ENCODE measurements at places on chromosomes 2 and 18.

- DNase-seq: no peak
Observed at GRCh38 chr2:10305715-10306114, 3.0 kb downstream of the HPCAL1 start.

GRCh38 chr18:13288509-13289133, 70.1 kb downstream of the LDLRAD4 start:
- no peak for DNase-seq

DNA sequence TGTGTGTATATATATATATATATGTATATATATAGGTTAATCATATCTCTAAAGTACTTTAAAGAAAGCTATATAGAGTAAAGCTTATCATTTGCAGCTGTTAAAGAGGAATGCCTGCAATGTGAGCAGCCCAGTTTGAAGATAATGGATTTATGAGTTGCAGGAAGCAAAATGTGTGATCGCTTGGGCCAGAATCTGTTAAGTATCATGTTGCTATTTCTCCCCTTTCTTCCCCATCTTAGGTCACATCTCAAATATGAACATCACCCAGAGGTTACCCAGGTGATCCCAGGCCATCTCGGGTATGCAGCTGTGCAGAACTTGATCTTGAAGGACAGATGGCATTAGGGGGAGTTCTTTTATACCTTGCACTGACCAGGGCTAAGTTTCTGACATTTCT, 316.5 kb downstream of the MTX2 start:
- no peak for DNase-seq

DNA sequence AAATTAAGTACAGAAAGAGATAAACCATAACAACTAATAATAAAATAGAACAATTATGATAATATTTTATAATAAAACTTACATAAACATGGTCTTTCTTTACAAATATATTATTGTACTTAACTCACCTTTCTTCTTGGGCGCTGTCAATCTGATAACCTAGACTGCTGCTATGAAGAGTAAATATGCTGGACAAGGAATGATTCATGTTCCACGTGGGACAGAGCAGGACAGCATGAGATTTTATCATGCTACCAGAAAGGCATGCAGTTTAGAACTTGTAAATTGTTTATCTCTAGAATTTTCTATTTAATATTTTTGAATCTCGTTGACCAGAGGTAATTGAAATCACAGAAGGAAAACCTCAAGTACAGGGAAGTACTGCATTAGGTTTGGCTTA, 210.7 kb downstream of the ANKRD30B start:
- no peak for DNase-seq

DNA sequence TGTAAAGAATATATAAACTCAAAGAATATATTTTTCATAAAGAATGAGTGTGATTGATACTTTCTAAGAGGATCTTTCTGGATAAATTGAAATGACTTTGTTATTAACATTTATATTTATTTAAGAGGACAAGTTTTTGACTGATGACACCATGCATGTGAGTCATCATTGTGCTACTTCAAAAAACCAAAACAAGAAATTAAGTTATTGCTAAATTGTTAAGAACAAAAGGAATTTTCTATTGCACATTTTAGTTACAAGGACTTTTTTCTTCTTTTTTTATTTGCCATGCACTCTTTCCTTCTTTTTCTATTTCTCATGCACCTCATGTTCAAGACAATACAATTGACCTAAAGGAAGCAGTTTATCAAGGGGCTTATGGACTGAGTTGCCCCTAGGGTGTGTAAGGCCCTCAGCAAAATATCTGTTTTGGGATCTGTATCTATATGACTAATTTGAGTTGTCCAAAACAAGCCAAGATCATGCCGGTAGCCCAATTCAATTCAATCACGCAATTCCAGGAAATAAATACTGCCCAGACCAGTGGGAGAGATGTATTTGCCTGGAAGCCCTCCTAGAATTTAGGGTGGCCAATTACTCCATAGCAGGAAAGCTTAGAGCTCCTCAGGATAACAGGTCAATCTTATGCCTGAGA, 654.3 kb downstream of the METTL4 start:
- no peak for DNase-seq

DNA sequence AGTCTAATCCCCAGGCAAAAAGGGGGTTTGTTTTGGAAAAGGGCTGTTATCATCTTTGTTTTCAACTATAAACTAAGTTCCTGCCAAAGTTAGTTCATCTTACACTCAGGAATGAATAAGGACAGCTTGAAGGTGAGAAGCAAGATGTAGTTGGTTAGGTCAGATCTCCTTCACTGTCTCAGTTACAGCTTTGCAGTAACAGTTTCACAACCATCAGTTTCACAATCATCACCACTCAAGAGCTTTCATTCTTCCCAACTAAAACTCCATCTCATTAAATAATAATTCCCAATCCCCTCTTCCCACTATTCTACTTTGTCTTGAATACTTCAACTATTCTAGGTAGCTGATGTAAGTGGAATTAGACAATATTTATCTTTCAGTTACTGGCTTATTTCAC, 200.9 kb downstream of the NYAP2 start:
- no peak for DNase-seq

- no peak for DNase-seq
Observed at GRCh38 chr2:60306267-60306861, 247.1 kb downstream of the BCL11A start.

DNA sequence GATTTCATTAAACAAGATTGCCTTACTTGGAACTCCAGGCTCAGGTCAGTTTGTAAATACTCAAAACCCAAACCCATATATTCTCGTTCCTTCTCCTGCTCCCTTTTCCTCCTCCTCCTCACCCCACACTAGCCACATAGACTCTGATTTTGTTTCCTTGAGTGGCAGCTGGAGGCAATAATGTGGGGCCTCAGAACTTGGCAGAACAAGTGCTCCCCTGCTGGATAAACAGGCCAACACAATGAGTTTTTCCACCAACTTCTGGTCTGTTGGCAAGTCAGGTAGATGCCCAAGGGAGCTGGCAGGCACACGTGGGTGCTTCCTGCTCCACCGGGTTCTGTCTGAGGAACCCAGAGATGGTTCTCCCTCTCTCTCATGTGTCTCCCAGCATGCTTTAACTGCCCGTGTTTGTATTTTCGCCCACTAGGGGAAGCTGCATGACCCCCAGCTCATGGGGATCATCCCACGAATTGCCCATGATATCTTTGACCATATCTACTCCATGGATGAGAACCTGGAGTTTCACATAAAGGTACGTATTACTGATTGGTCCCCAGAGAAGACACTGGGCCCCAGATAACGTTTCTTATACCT, 61.9 kb downstream of the KIF5C start:
- no peak for DNase-seq

DNA sequence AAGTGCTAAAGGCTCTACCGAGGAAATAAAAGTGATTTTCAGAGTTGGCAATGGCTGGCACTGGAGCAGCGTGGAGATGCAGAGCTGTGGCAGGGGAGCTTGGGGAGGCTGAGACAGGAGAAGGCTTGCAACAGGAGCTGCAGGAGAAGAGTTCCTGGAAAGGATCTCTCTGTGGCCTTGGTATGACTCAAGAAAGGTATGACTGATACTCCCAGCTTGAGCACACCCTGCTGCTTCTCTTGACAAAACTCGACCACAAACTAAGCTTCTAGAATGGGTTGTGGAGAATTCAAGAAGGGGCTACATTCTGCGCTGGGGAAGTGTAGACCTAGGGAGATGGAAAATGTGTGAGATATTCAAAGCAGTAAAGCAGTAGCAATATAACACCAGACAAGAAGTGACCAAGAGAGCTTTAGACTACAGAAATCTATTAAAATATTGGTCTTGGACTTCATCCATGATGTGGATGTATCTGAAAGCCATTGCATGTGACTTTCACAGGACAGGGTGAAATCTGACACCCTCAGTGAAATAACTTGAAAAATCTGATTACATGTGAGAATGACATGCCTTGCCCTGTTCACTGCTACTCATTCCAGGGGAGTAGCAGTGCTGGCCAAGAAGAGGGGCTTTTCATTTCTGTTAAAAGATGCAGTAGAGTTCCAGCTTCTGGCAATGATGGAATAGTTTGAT, 41.5 kb downstream of the SUCLG1 start:
- no peak for DNase-seq

GRCh38 chr2:119065146-119065545, 93.4 kb downstream of the C1QL2 start:
- DNase-seq: no peak

GRCh38 chr2:43273529-43273928, 47.1 kb upstream of the ZFP36L2 start:
- peak; percentile 34 for DNase-seq

DNA sequence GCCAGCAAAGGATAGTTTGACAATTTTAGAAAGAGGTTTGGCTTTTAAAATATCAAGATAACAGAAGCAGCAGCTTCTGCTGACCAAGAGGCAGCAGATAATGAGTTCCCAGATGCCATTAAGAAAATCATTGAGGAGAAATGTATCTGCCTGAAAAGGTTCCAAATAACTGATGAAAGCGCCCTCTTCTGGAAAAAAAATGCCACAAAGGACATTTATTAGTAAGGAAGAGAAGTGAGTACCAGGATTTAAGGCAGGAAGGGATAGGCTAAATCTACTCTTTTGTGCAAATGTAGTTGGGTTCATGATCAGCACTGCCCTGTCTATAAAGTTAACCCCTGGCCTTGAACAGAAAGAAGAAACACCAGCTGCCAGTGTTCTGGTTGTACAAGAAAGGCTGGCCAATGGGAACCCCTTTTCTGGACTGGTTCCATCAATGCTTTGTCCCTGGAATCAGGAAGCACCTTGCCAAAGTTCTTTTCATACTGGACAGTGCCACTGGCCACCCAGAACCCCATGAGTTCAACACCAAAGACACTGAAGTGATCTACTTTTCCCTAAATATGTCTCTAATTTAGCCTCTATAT, 40.6 kb downstream of the DHX57 start:
- no peak for DNase-seq

DNA sequence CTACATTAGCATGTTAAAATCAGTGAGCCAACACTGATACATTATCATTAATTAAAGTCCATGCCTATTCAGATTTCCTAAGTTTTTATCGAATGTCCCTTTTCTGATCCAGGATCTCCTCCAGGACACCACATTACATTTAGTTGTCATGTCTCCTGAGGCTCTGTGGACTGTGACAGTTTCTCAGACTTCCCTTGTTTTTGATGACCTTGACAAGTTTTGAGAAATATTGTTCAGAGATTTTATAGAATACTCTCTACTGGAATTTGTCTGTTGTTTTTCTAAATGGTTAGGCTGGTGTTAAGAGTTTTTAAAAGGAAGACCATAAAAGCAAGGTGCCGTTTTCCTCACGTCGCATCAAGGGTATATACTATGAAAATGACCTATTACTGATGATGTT, 16.3 kb upstream of the MAPRE3 start:
- no peak for DNase-seq

DNA sequence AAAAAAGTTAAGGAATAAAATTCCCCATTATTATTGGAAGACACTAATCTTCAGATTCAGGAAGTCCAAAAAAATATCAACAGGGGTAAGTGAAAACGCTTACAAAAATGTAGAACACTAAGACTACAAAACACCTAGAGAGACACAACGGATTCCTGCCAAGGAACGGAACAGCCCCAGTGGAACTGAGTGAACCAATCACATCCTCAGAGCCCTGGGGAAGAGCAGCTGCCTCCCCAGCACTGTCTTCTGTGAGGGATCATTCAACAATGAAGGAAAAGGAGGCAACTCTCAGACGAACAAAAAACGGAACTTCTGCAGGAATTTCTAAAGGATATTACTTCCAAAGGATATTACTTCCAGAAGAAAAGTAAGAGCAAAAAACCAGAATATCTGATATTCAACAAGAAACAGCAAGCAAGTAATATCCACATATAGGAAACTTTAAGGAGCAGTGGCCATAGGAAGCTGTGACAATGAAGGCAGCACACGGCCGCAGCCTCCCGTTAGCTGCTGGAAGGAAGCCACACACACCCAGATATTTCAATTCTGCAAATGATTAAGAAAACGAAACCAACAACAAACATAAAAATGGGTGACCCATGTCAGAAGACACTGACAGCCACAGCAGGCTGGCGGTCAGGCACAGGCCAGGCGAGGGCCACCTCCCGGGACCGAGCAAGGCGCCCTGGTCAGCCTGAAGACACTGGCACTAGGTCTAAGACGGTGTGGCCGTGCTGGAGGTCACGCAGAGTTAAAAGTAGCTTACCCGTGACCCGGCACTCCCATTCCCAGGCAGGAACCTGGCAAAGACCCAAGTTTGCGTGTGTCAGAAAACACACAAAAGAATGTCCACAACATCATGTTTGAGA, 81.8 kb downstream of the HDAC4 start:
- DNase-seq: peak; percentile 27

GRCh38 chr2:23926290-23926749, 603 bp downstream of the ATAD2B start:
- DNase-seq: peak; percentile 75

DNA sequence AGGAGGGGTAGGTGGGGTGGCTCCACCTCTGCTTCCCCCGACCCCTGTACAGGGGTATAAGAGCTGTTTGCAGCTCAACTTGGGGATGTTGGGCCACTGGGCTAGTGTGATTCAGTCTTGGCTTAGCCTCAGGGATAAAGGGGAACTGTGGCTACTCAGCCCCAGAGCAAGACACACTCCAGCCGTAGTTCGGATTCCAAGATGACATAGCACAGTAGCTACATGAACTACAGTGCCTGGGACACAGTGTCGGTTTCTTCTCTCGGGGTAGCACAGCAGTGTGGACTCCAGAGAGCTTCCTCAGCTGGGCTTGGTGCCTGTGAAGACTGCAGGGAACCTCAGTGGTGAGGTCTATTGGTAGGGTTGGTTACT, 21.1 kb downstream of the CARF start:
- no peak for DNase-seq

GRCh38 chr2:194917519-194917918, 739.5 kb upstream of the SLC39A10 start:
- no peak for DNase-seq

DNA sequence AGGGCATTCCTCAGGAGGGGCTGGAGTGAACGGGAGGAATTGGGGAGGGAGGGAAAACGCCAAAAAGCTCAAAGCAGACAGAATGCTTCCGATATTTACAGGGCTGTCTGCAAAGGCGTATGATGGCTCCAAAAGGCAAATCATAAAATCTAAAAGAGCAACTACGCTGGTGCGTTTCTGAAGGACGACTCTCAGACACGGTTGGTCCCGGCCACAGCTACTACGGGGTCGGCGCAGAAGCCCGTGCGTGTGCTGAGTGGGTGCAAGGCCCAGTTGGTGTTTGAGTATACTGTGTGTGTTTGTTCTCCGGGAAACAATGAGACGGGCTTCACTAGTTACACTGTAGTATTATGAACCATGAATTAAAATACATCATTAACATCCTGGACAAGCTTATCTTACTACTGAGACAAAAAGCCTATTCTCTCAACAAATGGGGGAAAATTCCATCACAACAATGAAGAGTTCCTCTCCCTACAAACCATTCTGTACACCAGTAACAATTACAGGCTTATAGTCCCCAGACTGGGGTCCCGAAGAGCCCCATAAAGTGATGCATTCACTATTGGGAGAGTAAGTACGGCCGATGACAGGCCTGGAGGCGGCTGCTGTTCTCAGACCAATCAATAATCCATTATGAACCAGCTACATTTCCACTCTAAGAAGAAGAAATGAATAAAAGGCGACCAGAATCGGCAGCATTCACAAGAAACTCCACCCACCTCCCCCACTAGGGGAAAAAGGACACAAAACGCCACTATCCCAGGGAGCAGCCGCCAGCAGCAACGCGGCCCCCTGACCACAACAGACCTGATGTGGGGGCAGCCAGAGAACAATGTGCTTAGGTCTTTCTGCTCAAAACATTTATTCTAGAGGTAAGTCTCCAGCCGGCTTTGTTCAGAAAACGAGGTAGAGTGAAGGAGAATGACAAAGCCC, 43.4 kb downstream of the ZNF516 start:
- DNase-seq: peak; percentile 20

All from activated T-cell treated with anti-CD3 and anti-CD28 coated beads, Interleukin-2, amount 50 U/mL, for 24 hours (primary cell).